Kidney (tissue), 22 donors: ENCODE measurements at places on chromosomes 11 and 22. TPM values are rescaled to one million over a fixed set of nuclear protein-coding genes. Genes with fewer than 3 reads are reported as not detected.

C11orf87 gene
- total RNA-seq: not detected

GRCh38 chr11:35548925-35549561 lies 23.6 kb upstream of the PAMR1 start:
- no peak for DNase-seq

WNT7B gene
- 1.6 TPM for total RNA-seq

RBFOX2 gene
- 68.6 TPM for total RNA-seq

DNA sequence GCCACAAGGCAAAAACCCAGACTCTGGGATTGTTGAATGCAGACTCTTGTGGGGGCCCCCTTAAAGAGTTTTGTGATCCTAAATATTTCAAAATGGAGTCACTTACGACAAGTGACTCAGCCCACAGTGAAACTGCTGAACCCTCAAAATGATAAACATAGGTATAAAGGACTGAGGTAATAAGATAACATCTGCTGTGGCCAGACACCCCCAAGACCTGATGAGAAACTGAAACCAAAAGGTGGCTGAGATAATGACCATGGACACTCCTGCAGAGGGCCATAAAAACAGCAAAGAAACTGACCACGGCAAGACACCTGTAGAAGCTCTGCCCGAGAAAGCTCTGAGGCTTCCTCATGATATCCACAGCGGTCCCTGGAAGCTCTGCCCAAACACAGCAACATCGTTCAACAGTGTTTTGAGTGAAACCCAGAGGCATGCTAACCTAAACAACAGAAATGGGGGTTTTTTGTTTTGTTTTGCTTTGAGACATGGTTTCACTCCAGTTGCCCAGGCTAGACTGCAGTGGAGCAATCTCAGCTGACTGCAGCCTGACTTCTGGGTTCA lies 1.6 kb upstream of the PLAAT4 start:
- DNase-seq: no peak

DNA sequence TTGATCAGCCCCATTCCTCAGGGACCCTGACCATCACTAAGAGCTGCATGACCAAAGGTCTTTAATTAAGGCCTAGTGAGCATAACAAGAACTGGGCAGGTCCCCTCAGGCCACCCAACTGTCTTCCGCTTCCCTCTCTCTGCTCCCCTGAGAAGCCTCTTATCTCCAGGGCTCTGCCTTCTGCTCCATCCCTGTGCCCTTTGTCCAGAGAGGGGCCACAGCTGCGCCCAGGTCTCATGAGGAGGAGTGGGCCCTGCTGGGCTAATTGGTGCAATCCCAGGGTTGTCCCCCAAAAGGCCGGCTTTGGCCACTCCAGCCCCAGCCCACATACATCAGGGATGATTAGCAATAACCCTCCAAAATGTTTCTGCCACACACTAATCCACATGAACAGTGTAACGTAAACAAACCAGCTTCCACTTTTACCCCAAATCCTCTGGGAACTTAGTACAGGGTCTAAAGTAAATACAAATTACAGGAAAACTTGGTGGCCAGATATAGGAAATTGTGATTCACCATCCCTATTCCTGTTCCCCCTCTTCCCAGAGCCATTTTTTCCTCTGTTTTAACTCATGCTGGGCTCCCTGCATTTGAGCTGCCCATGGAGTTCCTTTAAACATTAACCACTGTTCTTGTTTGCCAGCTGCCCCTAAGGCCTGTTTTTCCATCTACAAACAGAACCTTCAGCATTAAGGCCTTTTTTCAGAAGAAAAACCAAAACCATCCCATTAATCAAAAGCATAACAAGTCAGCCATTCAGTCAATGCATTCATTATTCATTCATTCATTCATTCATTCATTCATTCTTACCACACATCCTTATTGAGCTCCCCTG lies 34.6 kb upstream of the CAVIN3 start:
- peak; percentile 33 for DNase-seq

GRCh38 chr11:62171261-62171723 lies 18.7 kb upstream of the SCGB1D1 start:
- DNase-seq: peak; percentile 95

DNA sequence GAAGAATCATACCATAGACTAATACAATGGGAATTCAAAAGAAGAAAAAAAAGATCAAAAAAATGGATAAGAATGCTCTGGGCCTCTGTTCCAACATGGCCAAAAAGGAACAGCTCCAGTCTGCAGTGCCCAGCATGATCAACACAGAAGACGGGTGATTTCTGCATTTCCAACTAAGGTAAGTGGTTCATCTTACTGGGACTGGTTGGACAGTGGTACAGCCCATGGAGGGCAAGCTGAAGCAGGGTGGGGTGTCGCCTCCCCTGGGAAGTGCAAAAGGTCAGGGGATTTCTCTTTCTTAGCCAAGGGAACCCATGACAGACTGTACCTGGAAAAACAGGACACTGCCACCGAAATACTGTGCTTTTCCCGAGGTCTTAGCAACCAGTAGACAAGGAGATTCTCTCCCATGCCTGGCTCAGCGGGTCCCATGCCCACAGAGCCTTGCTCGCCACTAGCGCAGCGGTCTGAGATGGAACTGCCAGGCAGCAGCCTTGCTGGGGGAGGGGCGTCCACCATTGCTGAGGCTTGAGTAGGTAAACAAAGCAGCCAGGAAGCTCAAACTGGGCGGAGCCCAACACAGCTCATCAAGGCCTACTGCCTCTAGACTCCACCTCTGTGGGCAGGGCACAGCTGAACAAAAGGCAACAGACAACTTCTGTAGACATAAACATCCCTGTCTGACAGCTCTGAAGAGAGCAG lies 428.4 kb downstream of the MN1 start:
- DNase-seq: peak; percentile 90

- DNase-seq: no peak
Observed at GRCh38 chr11:43779306-43779705, 98.8 kb downstream of the HSD17B12 start.

DNA sequence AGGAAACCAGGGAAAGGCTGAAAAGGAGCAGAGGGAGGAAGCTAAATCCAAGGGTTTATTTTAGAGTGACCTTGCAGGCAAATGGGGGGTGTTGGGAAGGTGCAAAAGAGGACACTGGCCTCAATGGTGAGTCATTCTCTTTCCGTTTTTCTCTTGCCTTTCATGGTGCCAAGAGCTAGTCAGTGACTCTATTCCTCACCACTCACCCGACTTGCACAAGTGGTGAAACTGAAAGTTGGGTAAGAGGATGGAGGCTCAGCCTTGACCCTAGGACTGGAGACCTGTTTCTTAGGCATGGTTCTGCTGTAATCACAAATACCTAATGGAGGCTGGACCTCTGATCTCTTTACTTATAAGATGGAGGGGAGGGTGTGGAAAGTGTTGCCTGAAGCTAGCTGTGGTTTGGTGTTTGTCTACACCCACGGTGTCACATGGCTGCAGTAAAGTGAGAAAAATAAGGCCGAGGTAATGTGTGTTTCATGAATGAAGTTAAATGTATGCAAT lies 67.3 kb upstream of the CREB3L1 start:
- DNase-seq: no peak

- DNase-seq: no peak
Observed at GRCh38 chr11:32487270-32487669, 51.9 kb upstream of the WT1 start.

DNA sequence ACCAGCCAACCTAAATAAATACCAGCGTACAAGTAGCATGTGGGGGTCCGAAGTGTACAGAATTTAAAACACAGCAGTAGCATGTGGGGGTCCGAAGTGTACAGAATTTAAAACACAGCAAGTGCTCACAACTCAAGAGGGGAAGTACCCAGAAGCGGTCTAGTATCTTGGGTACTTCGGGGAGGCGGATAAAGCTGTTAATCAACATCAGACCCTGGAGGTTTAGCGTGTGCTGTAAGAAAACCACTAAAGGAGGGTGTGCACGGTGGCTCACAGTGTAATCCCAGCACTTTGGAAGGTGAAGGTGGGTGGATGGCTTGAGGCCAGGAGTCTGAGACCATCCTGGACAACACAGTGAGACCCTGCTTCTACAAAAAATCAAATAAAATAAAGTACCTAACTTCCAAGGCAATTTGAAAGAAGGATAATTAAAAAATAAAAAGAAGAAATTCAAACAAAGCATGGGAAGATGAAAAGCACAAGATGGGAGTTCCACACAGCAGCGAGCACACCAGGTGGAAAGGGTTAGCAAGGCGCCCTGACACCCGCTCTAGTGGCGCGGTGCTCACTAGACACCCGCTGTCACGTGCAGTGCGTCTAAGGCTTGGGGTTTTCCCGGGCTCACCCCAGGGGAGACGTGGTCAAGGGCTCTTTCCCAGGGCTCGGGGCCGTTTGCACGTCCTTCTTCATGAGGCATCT lies 35.0 kb upstream of the MOB2 start:
- DNase-seq: no peak

GRCh38 chr11:120302001-120302805 lies 22.9 kb upstream of the TLCD5 start:
- DNase-seq: no peak

A4GALT gene
- 186 TPM for total RNA-seq

- DNase-seq: peak; percentile 77
Observed at GRCh38 chr11:2301631-2302305, at the start of the genes C11orf21 and TSPAN32. C11orf21 (minus strand) TSS chr11:2301918; CDS start chr11:2301808, 110 bp downstream. TSPAN32 (plus strand) TSS chr11:2302013; CDS start chr11:2302150, 137 bp downstream.

GRCh38 chr11:12175694-12176241 lies 65.4 kb downstream of the MICAL2 start:
- no peak for DNase-seq

MOV10L1 gene
- 0.38 TPM for total RNA-seq

DNA sequence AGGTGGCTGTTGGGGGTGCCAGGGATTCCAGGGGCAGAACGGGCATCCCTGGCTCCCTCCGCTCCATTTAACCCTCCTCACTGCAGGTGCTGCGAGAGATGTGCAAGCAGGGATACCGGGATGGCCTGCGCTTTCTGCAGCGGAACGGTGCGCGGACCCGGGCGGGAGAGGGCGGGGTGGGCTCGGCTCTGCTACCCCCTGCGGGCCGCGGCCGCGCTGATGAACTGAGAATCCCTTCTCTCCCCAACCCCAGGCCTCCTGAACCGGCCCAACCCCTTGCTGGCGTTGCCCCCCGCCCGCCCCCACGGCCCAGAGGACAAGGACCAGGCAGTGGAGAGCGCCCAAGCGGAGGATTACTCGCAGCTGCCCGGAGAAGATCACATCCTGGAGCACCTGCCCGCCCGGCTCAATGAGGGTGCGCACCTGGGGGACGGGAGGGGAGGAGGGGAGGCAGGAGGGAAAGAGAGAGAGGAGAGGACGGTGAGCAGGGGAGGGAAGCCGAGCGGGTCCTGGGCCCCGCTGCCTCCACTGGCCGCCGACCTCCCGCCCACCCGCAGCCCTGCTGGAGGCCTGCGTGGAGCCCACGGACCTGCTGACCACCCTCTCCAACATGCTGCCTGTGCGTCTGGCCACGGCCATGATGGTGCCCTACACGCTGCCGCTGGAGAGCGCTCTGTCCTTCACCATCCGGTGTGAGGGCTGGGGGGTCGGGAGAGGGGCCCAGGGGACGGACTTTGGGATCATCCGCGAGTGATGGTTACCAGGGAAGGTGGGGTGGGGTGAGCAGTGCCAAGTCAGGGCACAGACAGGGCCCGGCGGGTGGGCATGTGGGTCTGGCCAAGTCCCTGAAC lies 4.1 kb upstream of the CRACR2B start:
- DNase-seq: no peak

- DNase-seq: no peak
Observed at GRCh38 chr11:124470561-124471227, 25.2 kb upstream of the OR8B8 start.

GRCh38 chr22:25896098-25896497 lies 154.1 kb downstream of the MYO18B start:
- no peak for DNase-seq

GRCh38 chr22:40021401-40022000 lies 26.7 kb downstream of the FAM83F start:
- no peak for DNase-seq

MMP10 gene
- total RNA-seq: not detected

DNA sequence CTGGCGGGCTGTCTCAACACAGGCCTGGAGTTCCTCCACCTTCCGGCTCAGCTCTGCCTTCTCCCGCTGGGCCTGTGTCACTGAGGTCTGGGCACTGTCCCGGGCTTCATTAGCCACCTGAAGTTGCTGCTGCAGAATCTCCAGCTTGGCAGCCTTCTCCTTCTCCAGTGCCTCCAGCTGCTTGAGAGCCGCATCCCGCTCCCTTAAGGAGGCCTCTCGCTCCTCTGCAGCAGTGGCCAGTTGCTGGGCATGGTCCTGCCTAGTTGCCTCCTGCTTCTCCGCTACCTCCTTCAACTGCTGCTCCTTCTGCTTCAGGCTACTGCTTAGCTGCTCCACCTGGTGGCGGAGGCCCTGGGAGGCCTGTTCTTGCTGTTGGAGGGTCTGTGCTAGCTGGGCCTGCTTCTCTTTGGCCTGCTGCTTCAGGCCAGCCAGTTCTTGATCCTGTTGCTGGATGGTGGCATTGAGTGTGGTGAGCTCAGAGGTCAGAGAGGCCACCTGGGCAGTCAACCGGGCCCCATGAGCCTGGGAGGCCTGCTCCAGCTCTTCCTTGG lies 16.9 kb downstream of the IL18BP start:
- peak; percentile 62 for DNase-seq

DNA sequence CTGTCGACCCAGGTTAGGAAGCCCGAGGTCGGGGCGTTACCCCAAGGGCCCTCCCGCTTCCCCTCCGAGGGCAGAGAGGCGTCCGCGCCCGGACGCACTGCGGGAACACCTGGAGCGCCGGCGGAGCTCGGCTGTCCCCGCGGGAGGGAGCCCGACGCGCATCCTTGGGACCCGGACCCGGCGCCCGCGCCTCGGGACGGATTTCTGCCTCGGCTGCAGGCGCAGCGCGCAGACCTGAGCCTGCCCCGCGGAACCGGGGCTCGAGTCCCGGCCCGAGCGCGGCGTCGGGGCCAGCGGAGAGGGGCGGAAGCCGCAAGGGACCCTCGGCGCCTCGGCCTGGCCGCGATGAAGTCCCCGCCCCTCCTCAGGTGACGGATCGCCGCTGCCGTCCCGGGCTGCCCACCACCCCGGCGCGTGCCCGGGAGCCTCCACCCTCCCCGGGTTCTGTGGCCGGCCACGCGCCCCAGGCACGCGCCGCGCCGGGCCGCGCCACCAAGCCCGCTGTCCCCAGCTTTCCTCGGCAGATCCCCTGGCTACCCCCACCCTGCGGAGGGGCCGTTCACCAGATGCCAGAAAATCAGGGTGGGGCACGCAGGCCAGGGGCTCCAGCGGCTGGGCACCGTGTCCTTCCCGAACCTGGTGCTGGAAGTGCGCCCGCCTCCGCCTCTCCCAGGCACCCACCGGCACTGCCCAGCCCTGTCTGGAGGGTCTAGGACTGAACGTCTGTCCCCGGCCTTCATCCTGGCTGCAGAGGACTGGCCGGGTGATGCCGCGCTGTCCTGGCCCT lies 410 bp downstream of the GLB1L3 start:
- DNase-seq: peak; percentile 68

DNA sequence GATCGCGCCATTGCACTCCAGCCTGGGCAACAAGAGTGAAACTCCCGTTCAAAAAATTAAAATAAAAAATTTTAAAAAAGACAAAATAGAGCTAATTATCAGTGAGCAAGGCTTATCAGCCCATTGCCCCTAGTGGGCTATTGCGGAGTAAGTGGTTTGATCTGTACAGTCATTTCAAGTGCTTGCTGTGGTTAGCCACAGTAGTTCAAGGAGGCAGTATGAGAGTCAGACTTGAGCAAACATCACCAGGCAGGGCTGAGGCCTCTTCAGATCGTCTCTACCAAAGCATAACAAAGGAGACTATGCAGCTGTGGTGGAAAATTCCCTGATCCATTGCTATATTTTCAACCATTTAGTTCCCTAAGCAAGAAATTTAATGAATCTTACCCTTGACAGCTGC lies 4.3 kb upstream of the SBF2 start:
- no peak for DNase-seq
